Activated T-cell treated with anti-CD3 and anti-CD28 coated beads for 4 hours (primary cell): ENCODE measurements at places on chromosomes 2 and 18.

DNA sequence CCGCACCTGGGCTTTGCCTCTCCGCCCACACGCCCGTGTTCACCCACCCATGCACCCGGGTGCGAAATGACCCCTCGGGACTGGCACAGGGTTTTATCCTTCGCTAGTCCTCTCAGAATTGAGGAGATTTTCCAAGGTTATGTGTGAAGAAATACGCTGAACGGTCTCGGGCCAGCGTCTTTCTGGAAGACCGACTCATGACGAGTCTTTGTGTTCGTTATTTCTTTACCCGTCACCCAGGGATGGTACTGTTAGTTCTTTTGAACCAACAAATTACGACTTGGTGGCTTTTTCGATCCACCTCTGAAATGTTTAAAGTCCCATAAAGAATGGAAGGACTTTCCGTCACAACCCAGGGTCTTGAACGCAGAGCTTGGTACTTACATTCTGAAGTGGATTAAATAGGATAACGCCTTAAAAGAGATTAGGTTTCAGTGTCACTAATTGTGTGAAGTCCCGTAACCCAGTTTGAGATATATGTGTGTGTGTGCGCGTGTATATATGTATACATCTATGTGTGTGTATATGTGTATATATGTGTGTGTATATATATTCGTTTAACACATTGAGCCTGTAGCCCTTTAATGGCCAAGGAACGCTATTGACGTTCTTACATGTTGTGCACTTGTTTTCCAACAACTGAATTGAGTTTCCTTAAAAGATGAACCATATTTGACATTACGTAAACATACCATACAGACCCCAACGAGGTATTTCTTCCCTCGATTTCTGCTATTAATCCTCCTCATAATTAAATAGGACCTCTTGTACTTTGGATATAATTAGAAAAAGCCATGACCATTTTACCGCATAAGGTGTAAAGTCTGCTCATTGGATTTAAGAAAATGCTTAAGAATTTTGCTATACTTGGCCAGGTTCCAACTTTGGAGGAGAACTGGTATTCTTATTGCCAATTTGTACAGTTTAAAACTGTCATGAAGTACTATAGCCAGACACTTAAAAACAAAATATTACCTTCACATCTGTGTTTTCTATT lies 889 bp downstream of the ZC3H15 start:
- DNase-seq, result no peak

DNA sequence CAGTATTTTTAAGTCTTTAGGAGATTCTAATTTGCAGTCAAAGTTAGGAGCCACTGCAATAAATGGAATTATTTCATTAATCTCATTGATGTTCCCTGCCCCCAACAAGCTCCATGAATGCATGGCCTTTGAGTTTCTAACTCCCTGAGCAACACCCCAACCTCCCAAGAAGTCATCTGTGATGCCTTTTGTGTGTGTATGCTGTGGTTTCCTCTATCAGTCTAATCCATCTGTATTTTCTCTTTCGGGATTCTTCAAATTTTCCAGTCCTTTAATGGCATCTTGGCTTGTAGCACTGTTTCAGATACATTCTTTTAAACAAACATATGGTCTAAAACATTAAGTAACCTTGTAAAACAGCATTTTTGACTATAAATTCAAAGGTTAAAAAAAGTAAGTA lies 16.8 kb downstream of the SERPINB10 start:
- no peak for DNase-seq

GRCh38 chr2:43082903-43083677 lies 143.3 kb downstream of the ZFP36L2 start:
- DNase-seq, result no peak

DNA sequence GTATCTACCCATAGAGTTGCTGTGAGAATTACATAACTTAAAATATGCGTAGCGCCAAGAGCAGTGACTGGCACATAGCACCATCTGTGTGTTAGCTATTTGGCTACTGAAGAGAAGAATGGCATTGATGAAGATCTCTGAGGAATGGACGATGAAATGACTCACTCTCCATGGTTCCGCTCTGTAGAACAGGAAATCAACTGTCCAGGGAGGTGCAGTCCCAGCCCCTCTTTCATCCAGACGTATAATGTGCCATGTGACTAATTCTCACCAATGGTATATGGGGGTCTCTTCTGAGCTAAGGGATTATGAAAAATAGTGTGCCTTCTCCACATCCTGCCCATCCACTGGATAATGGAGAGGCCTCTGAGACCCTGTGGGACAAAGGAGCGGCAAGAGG lies 254.8 kb downstream of the CYP26B1 start:
- DNase-seq, result no peak

DNA sequence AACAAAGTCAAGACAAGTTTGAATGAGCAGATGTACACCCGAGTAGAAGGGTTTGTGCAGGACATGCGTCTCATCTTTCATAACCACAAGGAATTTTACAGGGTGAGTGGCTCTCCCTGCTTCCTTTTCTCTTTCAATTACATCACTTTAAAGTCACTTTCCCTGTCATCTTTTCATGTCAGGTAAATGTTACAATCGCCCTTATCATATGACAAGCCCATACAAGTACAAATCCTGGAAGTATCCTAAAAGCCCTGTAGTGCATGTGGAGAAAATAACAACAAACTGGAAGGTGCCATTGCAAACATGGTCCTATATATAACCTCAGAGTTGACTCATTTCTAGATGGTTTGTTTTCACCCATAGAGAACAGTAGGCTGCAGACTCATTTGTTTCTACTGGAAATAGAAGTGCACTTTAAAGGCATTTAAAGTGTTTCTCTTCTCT lies 126.0 kb downstream of the SP100 start:
- no peak for DNase-seq

GRCh38 chr2:233449081-233449901 lies 95.0 kb downstream of the DGKD start:
- no peak for DNase-seq

DNA sequence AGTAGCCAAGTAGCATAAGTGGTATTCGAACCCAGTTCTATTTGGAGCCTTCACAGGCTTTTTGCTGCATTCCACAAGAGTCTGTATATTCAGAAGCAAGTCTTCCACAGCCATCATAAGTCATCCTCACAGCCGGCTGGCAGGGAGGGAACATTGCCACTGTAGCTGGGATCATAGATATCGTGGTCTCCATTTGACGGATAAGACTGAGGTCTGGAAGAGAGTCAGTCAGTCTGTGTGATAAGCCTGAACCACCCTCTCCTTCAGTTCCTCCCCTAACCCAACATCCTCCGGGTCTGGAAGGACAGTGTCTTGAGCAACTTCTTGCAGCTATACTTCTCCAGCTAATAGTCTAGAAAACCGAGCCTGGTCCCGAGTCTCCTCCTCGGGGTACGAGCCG lies 17.0 kb upstream of the C1QL2 start:
- DNase-seq, result no peak

DNA sequence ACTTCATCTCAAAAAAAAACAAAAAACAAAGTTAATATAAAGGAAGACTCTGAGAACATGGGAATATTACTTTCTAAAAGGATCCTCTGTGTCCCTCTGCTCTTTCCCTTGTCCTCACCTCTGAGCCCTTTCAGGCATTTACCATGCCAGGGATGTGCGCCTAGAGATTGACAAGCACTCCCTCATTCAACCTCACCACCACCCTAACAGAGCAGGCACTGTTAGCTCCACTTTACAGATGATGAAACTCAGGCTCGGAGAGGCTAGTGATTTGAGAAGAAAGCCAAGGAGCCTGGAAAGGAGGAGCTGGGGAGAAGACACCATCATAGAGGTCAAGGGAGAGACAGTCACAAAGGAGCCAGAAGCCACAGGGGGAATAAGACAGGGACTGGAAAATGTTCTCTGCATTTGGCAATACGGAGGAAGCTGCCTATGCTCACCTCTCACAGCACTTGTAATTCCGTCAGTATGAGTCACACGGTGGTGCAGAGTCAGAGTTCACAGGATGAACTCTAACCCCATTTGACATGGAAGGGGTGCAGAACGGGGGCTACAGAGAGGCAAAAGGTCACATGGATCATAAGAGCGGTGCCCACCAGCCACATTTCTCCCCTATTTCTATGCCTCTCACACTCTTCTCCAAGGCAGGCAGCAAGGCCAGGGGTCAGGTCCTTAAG lies 101.8 kb upstream of the NFU1 start:
- no peak for DNase-seq

- no peak for DNase-seq
Measured at GRCh38 chr2:25936889-25937545, 45.3 kb downstream of the KIF3C start.

DNA sequence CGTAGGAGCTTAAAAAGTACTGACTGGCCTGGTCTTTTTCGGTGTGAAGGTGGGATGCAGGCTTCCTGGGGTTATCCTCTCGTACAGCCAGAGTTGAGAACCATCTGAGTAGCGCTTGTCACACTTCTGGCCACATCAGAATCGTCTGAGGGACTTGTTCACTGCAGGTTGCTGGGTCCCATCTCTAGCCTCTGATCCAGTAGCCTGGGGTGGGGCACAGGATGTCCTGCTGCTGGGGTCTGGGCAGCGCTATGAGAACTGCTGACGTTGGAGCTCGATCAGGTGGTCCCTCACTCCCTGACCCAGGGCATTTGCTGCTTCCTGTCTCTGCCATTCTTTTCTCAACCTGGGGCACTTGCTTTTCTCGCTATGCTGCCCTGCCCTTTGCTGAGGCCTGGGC lies 7.1 kb upstream of the IL1R2 start:
- no peak for DNase-seq

- DNase-seq, result no peak
Measured at GRCh38 chr2:166127217-166128155, at the start of gene SCN1A. Gene SCN1A, minus strand, starts transcription at chr2:166128020. Its CDS starts 54,399 bp downstream, at chr2:166073621.

- no peak for DNase-seq
Measured at GRCh38 chr2:12930391-12930790, 213.7 kb downstream of the TRIB2 start.

- DNase-seq, result no peak
Measured at GRCh38 chr2:239190921-239191885, 209.6 kb downstream of the HDAC4 start.

DNA sequence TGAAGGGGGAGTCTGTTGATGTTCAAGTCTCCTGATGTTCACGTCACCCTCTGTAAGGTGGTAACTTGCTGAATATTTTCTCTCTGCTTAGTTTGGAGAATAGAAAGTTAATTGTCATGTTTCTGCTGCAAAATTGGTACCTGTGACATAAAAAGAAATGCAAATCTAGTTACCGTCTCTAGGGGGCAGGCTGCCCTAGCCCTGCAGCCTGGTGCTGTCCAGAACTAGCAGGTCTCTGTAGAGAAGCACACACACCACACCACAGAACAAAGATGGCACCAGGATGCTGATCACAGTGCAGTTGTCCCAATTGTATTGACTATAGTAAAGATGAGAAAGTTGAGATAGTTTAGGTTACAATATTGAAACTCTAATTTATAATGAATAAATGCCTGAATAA lies 47.0 kb downstream of the SLC9A4 start:
- DNase-seq, result no peak

GRCh38 chr2:1769703-1770422 lies 25.5 kb upstream of the PXDN start:
- DNase-seq, result peak; percentile 26

DNA sequence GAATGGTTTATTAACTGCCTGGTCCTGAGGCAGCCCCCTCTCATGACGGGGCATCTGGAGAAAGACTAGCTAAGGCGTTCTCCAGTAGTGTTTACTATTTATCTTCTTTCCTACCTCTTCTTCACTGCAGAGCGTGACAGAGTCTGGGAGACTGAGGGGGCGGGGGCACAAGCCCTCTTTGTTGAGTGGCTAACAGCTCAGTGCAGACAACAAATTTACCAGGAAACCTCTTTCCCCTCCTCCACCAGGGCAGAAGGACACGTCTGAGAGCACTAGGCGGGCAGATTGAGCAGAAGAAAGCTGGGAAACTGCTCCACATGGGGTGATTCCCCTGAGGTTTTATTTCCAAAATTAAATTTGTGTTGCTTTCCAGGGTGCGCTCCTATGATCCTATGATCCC lies 322.1 kb downstream of the CNTNAP5 start:
- no peak for DNase-seq
